Colonic mucosa (tissue), 4 donors: ENCODE measurements at places on chromosomes 5 and 9.

- DNase-seq, result no peak
Observed at GRCh38 chr9:89815903-89816573, 211.2 kb downstream of the GADD45G start.

GRCh38 chr5:65925044-65925600, 1.3 kb upstream of the ERBIN start:
- peak; percentile 76 for DNase-seq

GRCh38 chr5:119750887-119751733, 121.8 kb downstream of the FAM170A start:
- no peak for DNase-seq

GRCh38 chr5:124697933-124698591, 48.4 kb downstream of the ZNF608 start:
- no peak for DNase-seq

- DNase-seq, result peak; percentile 34
Observed at GRCh38 chr9:128361296-128361985, 9.7 kb upstream of the URM1 start.
